ENCODE measurements at places on chromosomes 1 and 21.

DNA sequence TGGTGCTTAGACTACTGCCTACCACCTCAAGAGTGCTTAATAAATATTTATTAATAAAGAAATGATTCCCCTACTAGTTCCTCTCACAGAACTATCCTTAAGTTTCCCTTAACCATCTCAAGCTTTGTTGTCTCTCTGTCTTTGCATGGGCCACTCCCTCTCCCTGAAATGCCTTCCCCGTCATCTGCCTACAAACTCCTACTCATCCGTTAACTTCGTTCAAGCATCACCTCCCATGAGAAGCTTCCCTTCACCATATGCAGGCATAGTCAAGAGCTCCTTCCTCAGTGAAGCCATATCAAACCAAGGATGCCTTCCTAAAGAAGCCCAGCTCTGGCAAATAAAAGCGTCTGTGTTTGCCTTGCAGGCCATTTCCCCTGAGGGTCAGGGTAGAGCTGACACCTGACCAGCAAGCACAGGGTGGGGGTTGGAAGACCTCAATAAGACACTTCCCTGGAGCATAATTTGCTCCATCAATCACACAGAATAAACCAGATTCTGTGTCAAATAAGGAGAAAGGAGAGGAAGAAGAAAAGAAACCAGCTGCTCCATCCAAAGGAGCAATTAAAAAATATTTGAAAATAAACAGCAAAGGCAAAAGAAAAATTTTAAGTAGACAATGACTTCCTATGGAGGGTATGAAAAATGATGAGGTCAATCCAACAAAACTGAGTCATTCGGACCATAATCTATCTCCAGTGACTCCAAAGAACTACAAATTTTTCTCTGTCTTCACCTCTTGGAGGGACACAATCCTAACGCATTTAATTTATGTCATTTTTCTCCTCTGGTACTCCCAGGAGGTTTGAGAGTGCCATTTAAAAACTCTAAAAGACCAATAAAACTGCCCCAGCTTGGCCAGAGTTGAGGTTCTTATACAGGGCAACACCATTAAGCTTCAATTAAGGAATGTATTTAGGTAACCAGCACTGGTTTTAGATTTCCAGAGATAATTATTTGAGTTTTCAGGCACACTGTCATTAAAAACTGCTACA lies 303.6 kb downstream of the KCNH1 start:
- no peak for DNase-seq

GRCh38 chr1:117580436-117580835 lies 25.4 kb upstream of the TENT5C start:
- no peak for DNase-seq

GRCh38 chr1:27885114-27885528 lies 12.8 kb downstream of the THEMIS2 start:
- no peak for DNase-seq

- no peak for DNase-seq
Observed at GRCh38 chr1:204416589-204417073, 5.0 kb upstream of the PPP1R15B start.

DNA sequence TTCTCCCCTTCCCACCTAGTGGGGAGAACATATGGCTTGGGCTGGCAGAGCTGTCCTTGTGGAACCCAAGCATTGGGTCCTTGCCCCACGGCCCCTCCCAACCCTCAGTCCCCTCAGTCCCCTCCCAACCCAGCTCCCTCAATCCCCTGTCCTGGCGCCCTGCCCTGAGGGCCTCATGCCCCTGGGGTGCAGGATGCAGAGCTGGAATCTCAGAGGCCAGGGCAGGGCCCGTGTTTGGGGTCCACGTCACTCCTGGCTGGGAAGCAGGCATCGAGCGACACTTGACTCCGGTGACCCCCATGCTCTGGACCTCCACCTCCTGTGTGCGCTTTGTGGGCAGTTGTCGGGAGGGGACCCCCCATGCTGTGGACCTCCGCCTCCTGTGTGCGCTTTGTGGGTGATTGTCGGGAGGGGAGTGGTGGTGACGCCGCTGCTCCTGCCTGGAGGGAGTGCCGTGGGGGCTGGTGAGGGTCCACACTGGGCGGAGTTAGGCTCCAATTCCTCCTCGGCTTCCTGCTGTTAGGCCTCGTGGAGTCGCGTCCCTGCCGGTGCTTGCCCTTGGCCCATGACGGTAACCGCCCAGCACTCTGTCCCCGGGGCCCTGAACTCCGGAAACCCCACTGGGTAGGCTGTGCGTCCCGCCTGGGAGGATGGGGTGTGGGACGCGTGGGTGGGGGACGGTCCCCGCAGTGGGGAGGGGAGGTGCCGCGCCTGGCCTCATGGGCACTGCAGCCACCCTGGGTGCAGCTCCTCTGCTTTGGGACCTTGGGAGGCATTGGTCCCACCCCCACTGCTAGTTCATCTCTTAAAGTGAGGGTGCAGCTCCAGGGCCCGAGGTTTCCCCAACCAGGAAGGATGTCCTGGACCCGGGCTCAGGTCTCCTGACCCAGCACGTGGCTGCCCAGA lies 31.2 kb downstream of the SLX9 start:
- no peak for DNase-seq

- no peak for DNase-seq
Observed at GRCh38 chr1:170131450-170131849, 14.3 kb upstream of the NTMT2 start.

- DNase-seq, result no peak
Observed at GRCh38 chr1:7941437-7941793, 776 bp upstream of the TNFRSF9 start.

GRCh38 chr1:175906370-175906769 lies 163.0 kb upstream of the TNR start:
- DNase-seq, result no peak

GRCh38 chr1:17979815-17980214 lies 127.8 kb upstream of the IGSF21 start:
- peak; percentile 61 for DNase-seq

DNA sequence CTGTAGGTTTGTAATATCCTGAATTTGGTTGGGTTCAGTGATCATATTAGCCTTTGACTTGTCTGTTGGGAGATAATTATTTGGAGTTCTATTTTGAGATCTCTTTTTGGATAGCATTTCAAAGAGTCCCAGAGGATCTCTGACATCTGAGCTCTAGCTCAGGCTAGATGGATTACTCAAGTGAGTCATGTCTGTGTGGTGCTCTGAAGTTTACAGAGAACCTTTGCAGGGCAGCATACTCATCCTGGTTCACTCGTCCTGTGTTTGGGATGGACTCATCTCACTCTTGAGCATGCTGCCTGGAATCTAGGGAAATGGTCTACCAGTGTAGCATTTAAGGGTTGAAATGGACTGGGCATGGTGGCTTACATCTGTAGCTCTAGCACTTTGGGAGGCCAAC lies 29.4 kb upstream of the BMP8A start:
- DNase-seq, result no peak

DNA sequence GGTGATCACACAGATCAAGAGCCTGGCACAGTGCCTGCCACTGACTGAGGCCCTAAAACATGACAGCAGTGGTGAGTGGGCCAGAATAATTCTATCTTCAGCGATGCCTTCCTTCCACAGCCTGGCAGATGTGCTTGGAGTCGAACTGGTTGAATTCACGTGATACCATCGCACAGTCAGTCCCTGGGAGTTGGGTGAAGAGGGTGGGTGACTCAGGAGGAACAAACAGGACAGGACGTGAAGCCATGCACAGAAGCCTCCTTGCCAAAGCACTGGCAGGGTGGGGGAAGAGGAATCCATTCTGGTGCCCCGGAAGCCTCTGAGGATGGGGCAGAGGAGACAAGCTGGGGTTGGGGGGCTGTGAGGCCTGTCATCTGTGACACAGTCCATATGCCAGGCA lies 80.3 kb upstream of the WNT4 start:
- no peak for DNase-seq

- DNase-seq, result no peak
Observed at GRCh38 chr1:214124915-214125314, 137.1 kb downstream of the PROX1 start.

DNA sequence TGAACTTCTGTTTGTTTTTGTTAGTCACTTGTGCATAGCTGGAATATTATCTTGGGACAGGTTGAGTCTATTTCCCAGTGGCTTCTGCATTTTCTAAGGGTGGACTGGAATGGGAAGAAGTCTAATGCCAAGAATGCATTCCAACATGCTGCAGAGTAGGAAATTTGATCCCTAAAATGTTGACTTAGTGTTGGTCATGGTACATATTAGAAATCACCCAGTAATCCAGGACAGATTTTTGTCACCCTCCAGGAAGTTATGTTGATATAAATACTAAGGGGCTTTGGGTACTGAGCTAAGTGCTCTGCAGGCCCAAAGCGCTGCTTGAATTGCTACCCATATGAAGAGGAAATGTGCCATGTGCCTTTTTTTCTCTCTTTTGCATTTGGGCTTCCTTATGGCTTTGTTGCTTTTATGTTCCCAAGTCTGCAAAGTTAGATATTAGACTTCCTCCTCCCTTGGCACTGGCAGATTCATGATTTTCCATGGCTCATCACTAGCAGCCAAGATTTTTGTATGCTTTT lies 10.0 kb downstream of the ARID1A start:
- DNase-seq, result no peak

DNA sequence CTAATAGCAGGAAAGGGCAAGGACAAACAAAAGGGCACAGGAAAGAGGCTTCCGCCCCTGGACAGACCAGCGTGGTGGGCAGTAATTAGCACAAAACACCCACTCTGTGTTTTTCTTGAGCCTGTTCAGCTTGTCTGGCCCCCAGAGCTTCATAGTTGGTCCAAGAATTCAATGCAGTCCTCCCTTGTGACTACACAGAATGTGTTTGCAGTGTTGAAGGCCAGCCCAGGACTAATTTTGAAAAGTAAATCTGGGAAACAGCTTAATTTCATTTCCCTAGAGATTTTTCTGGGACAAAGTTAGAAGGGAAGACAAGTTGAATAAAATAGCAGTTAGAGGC lies 49.2 kb upstream of the LMO4 start:
- DNase-seq, result no peak

- DNase-seq, result no peak
Observed at GRCh38 chr1:103517380-103518047, 8.0 kb upstream of the RNPC3 start.

DNA sequence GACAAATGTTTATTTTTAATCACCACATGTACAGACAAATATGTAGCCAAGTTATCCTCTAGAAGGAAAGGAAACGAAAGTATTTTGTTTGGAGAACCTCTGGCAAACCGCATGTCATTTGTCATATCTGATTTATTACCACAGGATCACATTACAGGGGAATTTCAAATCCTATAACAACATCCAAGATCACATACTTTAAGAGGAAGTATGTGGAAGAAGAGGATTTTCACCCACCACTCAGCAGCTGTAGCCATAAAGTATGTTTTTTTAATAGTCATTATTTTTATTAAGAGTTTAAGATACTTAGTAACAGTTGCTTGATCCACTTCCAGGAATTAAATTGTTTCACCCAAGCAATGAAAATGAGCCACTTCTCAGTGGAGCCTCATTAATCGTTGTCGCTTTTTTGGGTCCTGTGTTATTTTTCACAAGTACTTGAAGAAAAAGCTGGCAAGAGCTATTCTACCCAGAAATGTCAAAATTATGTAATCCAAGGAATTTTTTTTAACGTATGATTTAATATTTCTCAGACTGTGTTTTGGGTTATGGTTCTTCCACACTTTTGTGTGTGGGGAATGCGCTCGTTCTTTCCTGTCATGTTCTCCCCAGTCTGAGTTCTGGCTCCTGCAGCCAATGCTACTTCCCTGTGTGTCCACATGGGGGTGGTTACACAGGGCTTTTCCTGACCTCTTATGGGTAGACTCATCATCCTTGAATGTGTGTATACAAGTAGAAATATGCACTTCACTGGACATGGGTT lies 6.9 kb downstream of the SERTAD4 start:
- no peak for DNase-seq

DNA sequence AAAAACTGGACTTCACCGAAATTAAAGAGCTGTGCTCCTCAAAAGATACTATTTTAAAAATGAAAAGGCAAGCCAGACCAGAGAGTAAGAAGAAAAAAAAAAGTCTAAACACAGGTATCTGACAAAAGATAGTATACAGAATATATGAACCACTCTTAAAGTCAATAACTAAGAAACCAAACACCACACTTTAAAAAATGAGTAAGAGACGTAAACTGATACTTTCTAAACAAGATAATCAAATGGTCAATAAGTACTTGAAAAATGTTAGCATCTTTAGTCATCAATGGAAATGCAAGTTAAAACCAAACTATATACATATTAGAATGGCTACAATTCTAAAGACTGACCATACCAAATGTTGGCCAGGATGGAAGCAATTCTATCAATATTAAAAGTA lies 77.6 kb downstream of the EVI5 start:
- no peak for DNase-seq

DNA sequence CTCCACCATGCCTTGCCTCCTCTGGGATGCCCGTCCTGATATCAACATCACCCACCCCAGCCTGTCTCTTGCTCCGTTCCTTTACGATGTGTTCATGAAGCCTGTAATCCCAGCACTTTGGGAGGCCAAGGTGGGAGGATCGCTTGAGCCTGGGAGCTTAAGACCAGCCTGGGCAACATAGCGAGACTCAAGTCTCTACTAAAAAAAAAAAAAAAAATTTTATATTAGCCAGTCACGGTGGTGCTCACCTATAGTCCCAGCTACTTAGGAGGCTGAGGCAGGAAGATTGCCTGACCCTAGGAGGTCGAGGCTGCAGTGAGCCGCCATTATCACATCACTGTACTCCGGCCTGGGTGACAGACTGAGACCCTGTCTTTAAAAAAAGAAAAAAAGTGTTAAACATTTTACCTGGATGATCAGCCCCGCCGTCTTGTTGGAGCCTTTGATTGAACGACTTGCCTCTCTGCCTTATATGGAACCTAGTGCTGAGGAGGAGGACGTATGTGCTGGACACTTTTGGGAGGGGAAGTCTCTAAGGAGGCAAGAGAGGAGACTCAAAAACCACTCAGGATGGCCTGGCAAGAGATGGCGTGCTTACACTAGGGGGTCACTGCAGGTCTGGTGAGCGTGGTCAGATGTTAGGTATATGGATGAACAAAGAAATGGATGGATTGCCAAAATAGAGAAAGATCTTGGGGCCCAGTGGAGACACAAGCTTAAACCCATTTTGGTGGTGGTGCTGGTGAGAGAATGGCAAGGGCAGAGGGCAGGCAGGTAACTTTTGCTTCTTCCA lies 80.5 kb upstream of the IFFO2 start:
- no peak for DNase-seq
